Epithelial cell of proximal tubule (primary cell): ENCODE measurements at places on chromosomes 2 and 18. TPM values are rescaled to one million over a fixed set of nuclear protein-coding genes. Genes with fewer than 3 reads are reported as not detected.

Gene INHA
- total RNA-seq, result 0.17 and 0.22 TPM in 2 replicates

DNA sequence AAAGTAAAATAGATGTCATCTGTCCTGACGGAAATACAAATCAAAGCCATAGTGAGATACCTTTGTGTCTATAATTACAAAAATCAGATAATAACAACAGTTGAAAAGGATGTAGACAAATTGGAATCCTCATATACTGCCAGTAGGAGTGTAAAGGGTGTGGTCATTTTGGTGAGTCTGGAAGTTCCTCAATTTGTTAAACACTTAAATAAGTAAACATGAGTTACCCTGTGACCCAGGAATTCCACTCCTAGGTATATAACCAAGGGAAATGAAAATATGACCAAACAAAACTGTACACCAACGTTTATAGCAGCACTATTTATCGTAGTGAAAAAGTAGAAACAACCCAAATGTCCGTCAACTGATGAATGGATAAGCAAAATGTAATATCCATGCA is 24.0 kb downstream of the R3HDM1 start:
- DNase-seq, result no peak

- DNase-seq, result no peak
Measured at GRCh38 chr2:120565095-120565460, 170.6 kb upstream of the GLI2 start.

- no peak for DNase-seq
Measured at GRCh38 chr2:170548304-170548703, 166.8 kb upstream of the SP5 start.

GRCh38 chr18:56902653-56903052 is 244.2 kb upstream of the BOD1L2 start:
- DNase-seq, result peak; percentile 31

DNA sequence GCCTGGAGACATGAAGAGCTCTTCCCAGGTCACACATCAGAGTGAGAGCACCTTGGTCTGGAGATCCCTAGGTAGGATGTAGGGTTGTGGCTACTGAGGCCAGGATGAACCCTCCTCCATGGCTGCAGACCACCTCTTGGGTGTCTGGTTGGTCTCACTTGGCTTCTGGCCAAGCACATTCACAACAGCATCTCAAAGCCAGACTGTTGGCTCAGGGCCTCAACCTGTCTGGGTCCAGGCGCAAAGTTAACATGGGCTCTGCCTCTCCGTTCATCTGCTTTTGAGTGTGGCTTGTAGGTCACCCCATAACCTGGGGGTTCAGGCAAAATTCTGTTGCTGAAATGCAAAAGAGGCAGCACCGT is 40.1 kb downstream of the RHOB start:
- no peak for DNase-seq
